ENCODE measurements at places on chromosomes 7 and 10. TPM values are rescaled to one million over a fixed set of nuclear protein-coding genes. Genes with fewer than 3 reads are reported as not detected.

Gene MMD2
- not detected for total RNA-seq

DNA sequence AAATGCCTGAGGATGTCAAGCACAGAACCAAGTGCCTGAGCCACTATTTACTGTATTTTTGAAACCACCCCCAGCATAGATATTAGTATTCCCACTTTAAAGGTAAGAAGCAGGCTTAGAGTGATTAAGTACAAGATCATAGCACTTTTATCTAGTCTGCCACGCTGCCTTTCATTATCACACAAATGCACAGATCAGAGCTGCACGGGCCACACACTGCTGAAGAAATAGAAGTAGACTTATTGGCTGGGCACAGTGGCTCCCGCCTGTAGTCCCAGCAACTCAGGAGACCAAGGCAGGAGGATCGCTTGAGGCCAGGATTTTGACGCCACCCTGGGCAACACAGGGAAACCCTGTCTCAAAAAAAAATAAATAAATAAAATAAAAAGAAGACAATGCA is 38.2 kb downstream of the NCAPG2 start:
- DNase-seq: no peak

GRCh38 chr7:51034521-51035264 is 252.0 kb upstream of the GRB10 start:
- no peak for DNase-seq

DNA sequence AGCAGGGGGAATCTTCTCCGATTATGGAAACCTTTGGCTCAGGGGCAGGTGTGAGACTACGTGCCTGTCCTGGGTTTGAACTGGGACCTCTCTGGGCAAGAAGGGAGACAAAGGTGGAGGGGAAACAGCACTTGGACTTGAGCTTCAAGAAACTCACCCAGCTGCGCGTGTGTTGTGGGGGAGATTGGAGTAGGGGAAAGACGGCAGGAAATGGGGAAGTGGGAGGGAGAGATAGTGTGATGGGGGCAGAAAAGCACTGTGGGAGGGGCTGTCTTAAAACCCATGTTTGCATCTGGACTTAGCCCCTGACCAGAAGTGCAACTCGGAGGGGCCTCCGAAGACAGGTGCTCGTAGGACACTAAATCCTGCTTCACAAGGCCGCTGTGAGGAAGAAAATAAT is 107.0 kb downstream of the HIP1 start:
- DNase-seq: no peak

DNA sequence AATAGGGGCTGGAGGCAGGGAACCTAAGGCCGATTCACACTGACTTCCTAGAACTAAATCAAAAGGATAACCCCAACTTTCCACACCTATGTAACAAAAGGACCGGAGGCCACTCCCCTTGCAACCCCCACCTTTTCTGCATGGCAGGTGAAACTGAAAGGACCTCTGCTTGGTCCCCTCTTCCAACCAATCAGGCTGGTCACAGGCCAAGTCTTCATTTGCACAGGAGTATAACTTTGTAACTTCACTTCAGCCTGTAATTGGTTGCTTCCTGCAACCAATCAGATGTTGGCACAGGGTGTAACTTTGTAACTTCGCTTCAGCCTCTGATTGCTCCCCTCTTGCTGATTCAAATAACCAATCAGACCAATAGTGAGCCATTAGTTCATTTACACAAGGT is 190.0 kb downstream of the FAM107B start:
- no peak for DNase-seq

DNA sequence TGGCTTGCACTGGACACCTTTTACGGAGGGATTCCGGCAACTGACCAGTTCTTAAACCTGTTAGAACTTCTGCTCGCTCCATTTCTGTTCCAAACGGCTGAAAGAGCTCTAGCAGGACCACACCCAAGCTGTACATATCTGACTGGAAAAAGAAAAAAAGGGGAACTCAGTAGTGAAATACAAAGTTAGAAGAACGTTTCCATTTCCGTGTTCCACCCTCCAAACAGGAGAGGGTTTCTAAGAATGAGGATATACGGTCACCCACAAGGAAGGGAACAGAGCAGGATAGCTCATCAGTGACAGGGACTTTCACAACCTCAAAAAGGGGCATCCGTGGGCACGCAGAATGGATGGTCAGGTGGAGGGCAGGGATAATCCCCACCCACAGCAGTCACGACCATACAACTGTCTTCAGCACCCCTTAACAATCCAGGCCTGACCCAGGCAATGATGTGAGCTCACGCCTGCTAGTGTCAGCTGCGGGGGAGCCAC is 4.3 kb upstream of the ANKRD61 start:
- DNase-seq: no peak

Gene ARMC3
- total RNA-seq: 0.88 TPM

GRCh38 chr10:92761571-92761970 is 71.8 kb downstream of the HHEX start:
- DNase-seq: no peak

Gene TMEM130
- 0.88 TPM for total RNA-seq

Gene STRIP2
- total RNA-seq: 1.8 TPM

- DNase-seq: no peak
Measured at GRCh38 chr10:124316326-124316725, 102.4 kb downstream of the OAT start.

Gene TUBAL3
- 1.6 TPM for total RNA-seq

All from breast epithelium (tissue), 4 donors.